ENCODE measurements at places on chromosomes 1 and 21. TPM values are rescaled to one million over a fixed set of nuclear protein-coding genes. Genes with fewer than 3 reads are reported as not detected.

HEYL gene
- total RNA-seq, result not detected

ROR1 gene
- 9.7 TPM for total RNA-seq

PATJ gene
- 7.8 TPM for total RNA-seq

LRRC7 gene
- total RNA-seq, result under 0.01 TPM

APOBEC4 gene
- total RNA-seq, result not detected

C1orf226 gene
- 0.17 TPM for total RNA-seq

MAP10 gene
- 1.7 TPM for total RNA-seq

MRPS14 gene
- total RNA-seq, result 33.3 TPM

UBASH3A gene
- total RNA-seq, result not detected

MYBPHL gene
- not detected for total RNA-seq

RXFP4 gene
- not detected for total RNA-seq

ADAMTS4 gene
- total RNA-seq, result 2.3 TPM

KCNJ6 gene
- total RNA-seq, result not detected

LAPTM5 gene
- not detected for total RNA-seq

NTRK1 gene
- total RNA-seq, result not detected

SGIP1 gene
- total RNA-seq, result 34.6 TPM

TNNT2 gene
- total RNA-seq, result not detected

SYTL1 gene
- 0.15 TPM for total RNA-seq

ATP1A4 gene
- not detected for total RNA-seq

RSPH1 gene
- total RNA-seq, result 0.17 TPM
